ENCODE measurements at places on chromosomes 2 and 18. TPM values are rescaled to one million over a fixed set of nuclear protein-coding genes. Genes with fewer than 3 reads are reported as not detected.

The KCNIP3 gene
- total RNA-seq: 0.21 TPM

The OSR1 gene
- not detected for total RNA-seq

The MC5R gene
- total RNA-seq: not detected

The EMILIN1 gene
- total RNA-seq: 16.6 TPM

The DLGAP1 gene
- 0.81 TPM for total RNA-seq

The TGFBRAP1 gene
- 37.6 TPM for total RNA-seq

The IWS1 gene
- 51.0 TPM for total RNA-seq

The ZNF397 gene
- 5.1 TPM for total RNA-seq

The ABCB11 gene
- 0.44 TPM for total RNA-seq

The CD8B2 gene
- not detected for total RNA-seq

The SCLY gene
- total RNA-seq: 28.6 TPM

The NBAS gene
- total RNA-seq: 41.2 TPM

The ALK gene
- total RNA-seq: not detected

The CCBE1 gene
- not detected for total RNA-seq

The REG3A gene
- not detected for total RNA-seq

The HJURP gene
- 42.4 TPM for total RNA-seq

The CPO gene
- total RNA-seq: not detected

The SLC38A11 gene
- total RNA-seq: not detected

The FLACC1 gene
- 1.4 TPM for total RNA-seq

The DCDC2C gene
- not detected for total RNA-seq

The CDH2 gene
- total RNA-seq: 59.5 TPM

The NRP2 gene
- total RNA-seq: 149 TPM

The GPD2 gene
- 37.0 TPM for total RNA-seq

The GEN1 gene
- 29.6 TPM for total RNA-seq

The IL37 gene
- total RNA-seq: not detected

The LDLRAD4 gene
- 7.2 TPM for total RNA-seq

The STARD6 gene
- total RNA-seq: not detected

The NR4A2 gene
- total RNA-seq: 1.0 TPM

The ARL5A gene
- total RNA-seq: 73.2 TPM

The CROCC2 gene
- total RNA-seq: not detected

The NTSR2 gene
- not detected for total RNA-seq

The PDE11A gene
- 0.51 TPM for total RNA-seq

The CNGA3 gene
- not detected for total RNA-seq

The UGT1A7 gene
- total RNA-seq: not detected

The SMYD5 gene
- 23.4 TPM for total RNA-seq

The GALNT3 gene
- total RNA-seq: 0.85 TPM

The ZSWIM2 gene
- total RNA-seq: not detected

The HEATR5B gene
- total RNA-seq: 22.5 TPM

The MATN3 gene
- total RNA-seq: 3.4 TPM

All from endothelial cell of umbilical vein (primary cell).